ENCODE measurements at places on chromosomes 2 and 18. TPM values are rescaled to one million over a fixed set of nuclear protein-coding genes. Genes with fewer than 3 reads are reported as not detected.

Gene DES
- 3.4 TPM for total RNA-seq

Gene MSGN1
- not detected for total RNA-seq

Gene CIB4
- total RNA-seq: 0.19 TPM

Gene CFAP53
- 0.47 TPM for total RNA-seq

Gene PSMA8
- total RNA-seq: 0.66 TPM

Gene PREPL
- 28.6 TPM for total RNA-seq

Gene ZC3H15
- 72.7 TPM for total RNA-seq

Gene CNGA3
- total RNA-seq: 0.09 TPM

Gene MARCO
- total RNA-seq: 4.2 TPM

Gene ATRAID
- total RNA-seq: 109 TPM

Gene CD8B2
- 22.1 TPM for total RNA-seq

Gene SLC23A3
- 0.47 TPM for total RNA-seq

Gene PPP1R1C
- 35.9 TPM for total RNA-seq

Gene ALPG
- total RNA-seq: 0.24 TPM

Gene KCNJ3
- total RNA-seq: not detected

Gene C2orf92
- 2.9 TPM for total RNA-seq

Gene ADRA2B
- total RNA-seq: 0.28 TPM

Gene DSC3
- 6.9 TPM for total RNA-seq

Gene EVA1A
- 12.7 TPM for total RNA-seq

Gene CD207
- total RNA-seq: 0.99 TPM

Gene COL4A3
- total RNA-seq: 0.94 TPM

Gene SSB
- total RNA-seq: 98.1 TPM

Gene KCNK3
- 0.05 TPM for total RNA-seq

Gene PLCD4
- total RNA-seq: 0.57 TPM

Gene CENPO
- 15.1 TPM for total RNA-seq

Gene SPATS2L
- total RNA-seq: 34.8 TPM

Gene CWC22
- total RNA-seq: 21.3 TPM

Gene ITPRIPL1
- 7.7 TPM for total RNA-seq

Gene CREG2
- total RNA-seq: 0.38 TPM

Gene GAREM2
- total RNA-seq: 0.71 TPM

Gene DLX1
- 0.09 TPM for total RNA-seq

Gene RTKN
- 9.5 TPM for total RNA-seq

Gene LCT
- 1.1 TPM for total RNA-seq

Gene MOGAT1
- total RNA-seq: not detected

Gene MPP4
- total RNA-seq: 0.05 TPM

Gene PID1
- total RNA-seq: 1.0 TPM

Gene ALK
- total RNA-seq: 0.19 TPM

Gene ANKRD36C
- 40.9 TPM for total RNA-seq

Gene ANTXR1
- total RNA-seq: 4.4 TPM

Gene CACNB4
- 3.5 TPM for total RNA-seq

Gene C2orf80
- not detected for total RNA-seq

Gene CTNNA2
- total RNA-seq: 0.19 TPM
